ENCODE measurements at places on chromosomes 7 and 10. TPM values are rescaled to one million over a fixed set of nuclear protein-coding genes. Genes with fewer than 3 reads are reported as not detected.

TNPO3 gene
- total RNA-seq: 27.2 TPM

DNA sequence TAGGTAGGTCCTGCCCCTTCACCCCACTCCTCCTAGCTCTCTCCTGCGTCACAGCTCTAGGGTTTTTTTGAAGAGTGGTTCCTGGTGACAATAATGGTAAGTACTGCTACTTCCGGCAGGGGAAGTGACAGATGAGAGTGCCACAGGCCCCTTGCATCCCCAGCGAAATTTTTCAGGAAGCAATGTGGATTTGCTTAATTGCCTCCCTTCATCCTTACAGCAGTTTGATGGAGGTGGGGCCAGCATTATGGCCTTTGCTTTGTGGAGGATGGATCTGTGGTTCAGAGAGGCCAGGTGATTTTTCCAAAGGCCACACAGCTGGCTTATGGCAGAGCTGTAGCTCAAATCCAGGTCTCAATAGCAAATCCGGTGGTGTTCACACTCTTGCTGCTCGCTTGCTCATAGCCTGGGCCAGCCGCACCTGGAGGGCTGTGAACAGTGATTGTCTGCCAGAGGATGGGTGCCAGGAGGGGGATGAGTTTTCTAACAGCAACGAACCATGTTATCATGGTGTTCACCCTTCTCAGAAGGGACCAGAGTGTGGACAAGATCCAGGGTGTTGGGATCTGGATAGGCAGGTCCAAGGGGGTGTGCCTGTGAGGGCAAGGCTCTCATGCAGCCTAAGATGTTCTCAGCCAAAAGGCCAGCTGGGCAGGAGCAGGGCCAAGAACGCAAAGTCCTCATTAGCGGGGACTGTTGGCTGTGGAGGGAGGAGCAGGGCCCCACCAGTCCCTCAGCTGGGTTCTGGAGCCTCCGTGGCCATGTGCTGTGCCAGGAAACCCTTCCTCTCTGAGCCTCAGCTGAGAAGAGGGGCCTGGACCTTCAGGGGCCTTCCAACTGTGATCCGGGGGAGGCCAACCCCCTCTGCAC, 89.0 kb downstream of the EMX2 start:
- DNase-seq: no peak

PRKAR2B gene
- 4.0 TPM for total RNA-seq

- no peak for DNase-seq
These were observed 58.4 kb downstream of the C10orf105 start for GRCh38 chr10:71661060-71661622.

- no peak for DNase-seq
These were observed 24.6 kb downstream of the NT5C2 start for GRCh38 chr10:103168438-103168837.

DNA sequence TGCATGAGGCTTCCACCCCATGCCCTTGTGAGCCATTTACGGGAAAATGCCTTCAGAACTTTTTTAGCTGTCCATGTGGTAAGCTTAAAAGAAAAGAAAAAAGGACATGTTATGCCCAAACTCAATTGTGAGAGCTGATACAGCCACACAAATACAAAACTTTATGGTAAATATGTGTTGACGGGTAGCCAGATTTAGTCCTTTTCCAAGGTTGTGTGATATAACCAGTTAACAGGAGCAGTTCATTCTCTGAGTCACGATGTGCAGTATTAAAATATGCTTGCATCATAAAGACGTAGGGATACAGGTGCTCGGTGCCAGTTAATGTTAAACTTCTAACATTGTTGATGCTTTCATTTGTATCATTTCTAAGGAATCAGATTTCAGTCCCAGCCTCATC, 350.4 kb downstream of the DNAJB6 start:
- no peak for DNase-seq

DNA sequence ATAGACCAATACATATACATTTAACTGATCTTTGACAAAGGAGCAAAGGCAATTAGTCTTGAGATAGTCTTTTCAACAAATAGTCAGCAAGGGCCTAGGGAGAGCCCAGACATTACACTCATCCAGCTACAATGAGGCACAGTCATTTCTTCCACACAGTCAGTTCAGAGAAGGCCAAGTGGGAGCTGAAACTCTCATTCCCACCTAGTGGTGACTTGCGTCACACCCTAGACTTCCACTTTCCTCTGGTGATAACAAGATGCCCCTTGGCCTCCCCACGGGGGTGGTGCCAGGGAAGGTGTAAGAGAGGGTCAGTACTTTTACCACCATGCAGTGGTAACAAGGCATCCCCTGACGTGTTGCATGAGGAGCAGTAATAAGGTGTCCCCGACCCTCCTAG, 8.0 kb downstream of the FRMPD2 start:
- DNase-seq: no peak

DNA sequence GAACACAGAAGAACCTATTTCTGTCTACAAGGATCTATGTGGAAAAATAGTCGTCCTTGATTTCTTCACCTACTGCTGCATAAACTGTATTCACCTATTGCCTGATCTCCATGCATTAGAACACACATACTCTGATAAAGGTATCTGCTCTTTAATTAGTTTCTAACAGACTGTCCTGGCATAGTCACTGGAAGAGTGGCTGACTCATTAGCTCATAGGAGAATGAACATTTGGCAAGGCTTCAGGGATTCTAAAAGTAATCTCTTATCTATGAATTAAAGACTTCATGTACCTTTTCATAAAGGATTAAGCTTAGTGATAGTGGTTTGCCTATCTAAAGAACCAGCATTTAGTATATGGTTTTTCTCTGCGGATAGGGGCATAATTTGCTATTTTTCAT, 4.1 kb downstream of the NHLRC2 start:
- no peak for DNase-seq

- DNase-seq: no peak
These were observed 38.6 kb downstream of the MAGI2 start for GRCh38 chr7:79414910-79415309.

DNA sequence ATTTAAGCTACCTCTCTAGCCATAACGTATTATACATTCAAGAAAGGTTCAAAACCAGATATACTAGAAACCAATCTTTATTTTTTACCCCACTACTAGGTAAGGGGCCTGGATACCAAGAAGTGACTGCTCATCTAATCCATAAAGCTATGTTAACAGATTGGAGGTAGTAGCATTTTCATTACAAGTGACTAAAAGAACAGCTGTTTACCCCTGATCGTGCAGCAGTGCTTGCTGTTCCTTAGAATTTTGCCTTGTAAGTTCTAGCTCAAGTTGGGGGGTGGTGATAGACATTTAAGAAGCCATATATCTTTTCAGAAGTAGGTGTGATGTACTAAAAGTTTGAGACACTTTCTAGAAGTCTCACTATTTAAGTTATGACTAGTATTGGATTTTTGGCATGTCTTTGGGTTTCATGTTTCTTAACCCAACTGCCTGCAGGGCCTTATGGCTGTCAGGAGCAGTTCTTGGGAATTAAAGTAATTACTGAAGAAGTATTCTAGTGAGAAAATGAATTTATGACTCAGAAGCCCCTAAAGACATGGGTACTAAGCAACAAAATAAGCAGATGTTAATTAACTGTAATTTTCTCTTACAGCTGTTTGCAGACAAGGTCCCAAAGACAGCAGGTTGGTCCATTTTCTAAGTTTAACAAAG, 2.3 kb downstream of the PPIA start:
- DNase-seq: no peak

DNA sequence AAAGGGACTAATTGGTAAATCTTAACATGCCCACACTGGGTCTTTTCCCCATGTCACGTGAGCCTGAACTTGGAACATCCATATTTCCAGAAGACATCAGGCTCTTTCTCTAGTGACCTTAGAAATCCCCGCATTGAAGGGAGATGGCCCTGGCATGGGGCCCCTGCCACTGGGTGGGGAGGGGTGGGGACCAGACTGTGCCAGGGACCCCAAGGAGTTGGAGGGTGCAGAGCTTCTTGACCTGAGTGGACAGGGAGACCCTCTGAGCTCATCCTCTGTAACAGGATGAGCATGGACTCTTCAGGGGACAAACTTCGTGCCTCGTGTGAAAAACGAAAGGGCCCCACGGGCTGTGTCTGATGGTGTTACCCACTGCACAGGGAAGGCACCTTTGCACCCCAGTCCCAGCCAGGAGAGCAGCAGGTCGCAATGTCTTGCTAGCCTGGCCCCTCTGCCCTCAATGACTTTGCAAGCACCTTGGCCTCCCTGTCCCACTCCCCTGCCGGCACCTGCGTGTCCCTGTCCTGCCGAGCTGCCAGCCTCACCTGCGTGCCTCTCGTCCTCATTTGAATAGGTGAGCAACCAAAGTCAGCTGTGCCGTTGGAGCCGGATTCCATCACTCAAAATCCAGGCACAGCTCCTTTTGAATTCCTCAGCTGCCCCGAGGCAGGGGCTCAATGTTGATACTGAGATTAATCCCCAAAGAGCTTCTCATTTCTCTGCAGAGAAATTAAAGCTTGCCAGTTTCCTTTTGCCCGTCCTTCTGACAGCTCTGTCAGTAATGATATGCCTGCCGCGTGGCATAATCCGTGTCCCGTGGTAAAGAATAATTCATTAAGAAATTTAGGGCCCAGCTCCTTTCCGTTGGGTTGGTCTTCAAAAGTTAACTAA, 234.9 kb downstream of the EBF3 start:
- no peak for DNase-seq

DNA sequence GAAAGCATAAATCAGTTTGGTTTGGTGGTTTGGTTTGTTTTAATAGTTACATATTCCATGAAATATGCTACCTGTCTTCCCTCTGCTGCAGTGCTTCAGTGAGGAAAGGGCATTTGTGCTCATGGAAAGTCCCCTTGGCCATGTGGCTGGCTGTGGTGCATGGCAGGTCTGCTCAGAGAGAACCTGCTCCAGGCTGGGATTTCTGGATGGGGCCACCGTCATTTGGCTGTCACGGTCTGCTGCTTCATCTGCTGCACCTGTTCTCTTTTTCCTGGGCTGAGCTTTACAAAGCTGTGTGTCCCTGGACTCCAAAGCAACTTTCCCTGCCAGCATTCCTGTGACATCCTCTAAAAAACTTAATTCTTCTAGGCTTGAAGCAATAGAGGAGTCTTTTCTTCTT, 8.9 kb downstream of the CDK14 start:
- no peak for DNase-seq

CXCL12 gene
- total RNA-seq: 322 TPM

DNA sequence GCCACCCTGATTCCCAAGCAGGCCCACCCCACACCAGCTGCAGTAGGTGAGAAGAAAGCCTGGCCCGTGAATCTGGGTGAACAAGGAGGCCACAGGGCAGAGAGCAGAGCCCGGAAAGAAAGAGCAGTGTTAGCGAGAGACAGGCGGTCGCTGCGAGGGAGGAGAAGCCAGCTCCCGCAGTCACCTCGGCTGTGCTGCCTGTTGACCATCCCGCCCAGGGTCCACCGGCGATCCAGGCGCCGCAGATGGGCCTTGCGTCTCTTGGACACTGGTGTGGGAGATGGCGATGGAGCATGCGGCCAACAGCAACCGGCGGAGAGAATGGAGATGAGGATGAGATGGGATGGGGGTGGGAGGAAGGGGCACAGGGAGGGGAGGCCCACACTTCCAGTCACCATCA, 128.8 kb downstream of the NEURL1 start:
- DNase-seq: no peak

CREB3L2 gene
- total RNA-seq: 165 TPM

SLC13A4 gene
- total RNA-seq: 2.2 TPM

ACSM6 gene
- total RNA-seq: not detected

DNA sequence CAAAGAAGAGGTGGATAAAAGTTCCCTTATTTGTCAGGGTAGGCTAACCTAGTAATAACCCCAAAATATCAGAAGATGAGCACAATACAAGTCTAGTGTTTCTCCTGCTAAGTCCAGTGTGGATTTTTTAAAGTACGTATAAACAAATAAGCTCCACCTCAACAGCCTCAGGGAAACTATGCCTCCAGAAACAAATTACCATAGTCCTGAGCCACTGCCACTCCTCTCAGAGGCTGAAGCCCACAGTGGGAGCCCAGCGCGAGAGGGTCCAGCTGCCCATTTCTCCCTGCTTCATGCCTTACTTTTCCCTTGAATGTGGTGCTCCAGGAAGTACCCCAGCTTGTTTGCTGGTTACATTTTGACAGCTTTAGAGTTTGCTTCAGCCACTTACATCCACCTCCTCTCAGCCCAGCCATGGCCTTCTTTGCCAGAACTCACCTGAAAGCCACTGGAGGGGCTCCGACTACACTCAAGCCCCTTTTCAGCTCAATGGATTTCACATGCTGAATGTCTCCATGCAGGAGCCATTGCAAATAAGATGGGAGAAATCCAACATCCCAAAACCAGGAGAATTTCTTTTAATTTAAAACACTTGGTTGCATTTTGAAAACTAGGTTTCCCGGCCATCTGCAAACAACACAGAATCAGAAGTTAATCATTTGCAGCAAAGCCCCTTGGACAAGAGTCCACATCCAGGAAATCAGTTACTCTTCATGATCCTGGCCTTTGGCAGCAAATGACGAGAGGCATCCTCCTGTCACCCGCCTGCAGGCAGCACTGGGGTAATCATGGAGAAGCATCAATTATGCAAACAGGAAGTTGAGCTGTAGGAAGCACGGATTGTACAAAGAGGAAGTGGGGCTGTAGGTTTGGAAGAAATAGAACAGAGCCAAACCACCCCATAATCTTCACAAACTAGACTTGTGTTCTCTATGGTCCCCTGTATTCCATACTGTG, 138.1 kb downstream of the HERPUD2 start:
- DNase-seq: no peak
